ENCODE measurements at places on chromosomes 7 and 10.

DNA sequence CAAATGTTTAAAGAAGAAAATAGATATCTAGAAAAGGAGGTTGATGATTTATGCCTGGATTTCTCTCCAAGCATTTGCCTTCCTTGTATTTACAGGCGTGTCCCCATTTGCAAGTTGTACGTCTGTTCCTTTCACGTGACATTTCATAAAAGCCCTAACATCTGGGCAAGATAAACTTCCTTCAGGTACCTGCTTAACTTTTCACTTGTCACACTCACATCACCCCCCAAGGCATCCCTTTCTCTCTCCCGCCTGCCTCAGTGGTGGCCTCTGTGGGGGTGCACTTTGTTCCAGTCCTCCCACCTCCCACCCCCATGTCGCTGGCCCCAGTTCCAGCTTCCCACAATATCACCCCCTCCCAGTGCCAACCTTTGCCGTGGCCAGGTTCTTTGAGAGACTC is 6.7 kb downstream of the TWIST1 start:
- DNase-seq = no peak

GRCh38 chr10:93266858-93267257 is 193.2 kb downstream of the CYP26A1 start:
- no peak for DNase-seq

- DNase-seq = no peak
These were observed 619 bp downstream of the EXOC4 start for GRCh38 chr7:133253519-133253875.

- no peak for DNase-seq
These were observed 65.7 kb downstream of the AP3M1 start for GRCh38 chr10:74084955-74085354.

- no peak for DNase-seq
These were observed 32.5 kb upstream of the ADAM12 start for GRCh38 chr10:126420567-126421300.

- no peak for DNase-seq
These were observed 69.9 kb downstream of the TMEM106B start for GRCh38 chr7:12281038-12281437.

- DNase-seq = no peak
These were observed 34.8 kb downstream of the SGCE start for GRCh38 chr7:94621120-94621519.

DNA sequence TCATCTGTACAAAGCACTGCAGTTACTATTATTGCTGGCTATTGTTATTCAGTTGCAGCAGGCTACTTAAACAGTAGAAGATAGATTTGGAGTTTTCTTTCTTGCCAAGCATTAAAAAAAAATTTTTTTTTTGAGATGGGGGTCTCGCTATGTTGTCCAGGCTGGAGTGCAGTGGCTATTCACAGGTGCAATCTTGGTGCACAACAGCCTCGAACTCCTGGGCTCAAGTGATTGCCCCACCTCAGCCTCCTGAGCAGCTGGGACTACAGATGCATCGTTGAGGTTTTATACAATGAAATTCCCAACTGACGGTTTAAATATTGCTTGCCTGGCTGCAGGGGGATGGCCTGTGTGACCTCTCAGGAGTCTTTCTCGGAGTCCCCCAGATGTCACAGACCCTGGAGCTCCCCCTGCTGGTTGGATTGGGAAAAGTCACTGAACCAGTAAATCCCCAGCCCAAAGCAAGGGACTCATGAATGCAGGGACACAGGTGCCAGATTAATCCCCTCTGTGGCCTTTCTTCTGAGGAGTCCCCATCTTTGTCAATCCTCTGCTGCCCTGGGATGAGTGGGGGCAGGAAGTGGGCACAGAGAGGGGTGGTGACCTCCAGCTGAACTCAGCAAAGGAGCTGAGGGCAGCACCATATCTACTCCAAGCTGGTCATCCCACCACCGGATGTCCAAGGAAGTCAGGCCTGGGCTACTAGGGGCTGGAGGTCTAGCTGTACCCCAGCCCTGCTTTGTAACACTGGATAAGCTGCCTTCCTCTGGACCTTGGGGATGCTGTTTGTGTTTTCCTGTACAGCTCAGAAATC is 149.6 kb downstream of the C10orf105 start:
- DNase-seq = peak; percentile 79

GRCh38 chr10:28807760-28808613 is 130.7 kb downstream of the BAMBI start:
- DNase-seq = no peak

DNA sequence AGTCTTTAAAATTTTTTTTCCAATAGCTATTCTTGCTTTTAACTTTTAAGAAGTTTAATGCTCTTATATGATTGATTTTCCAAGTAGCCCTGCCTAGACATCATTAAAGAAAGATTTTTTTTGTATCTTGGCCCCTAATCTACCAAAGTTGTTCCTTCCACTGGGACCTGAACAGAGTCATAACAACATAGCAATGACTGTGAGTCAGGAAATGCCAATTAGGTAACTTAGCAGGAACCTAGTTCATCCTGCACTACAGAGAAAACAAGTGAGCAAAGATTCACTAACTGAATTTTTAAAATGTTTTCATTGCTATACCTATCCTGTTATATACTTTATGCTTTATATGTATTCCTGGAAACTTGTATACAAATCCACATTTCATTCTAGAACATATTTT is 284.7 kb downstream of the BICC1 start:
- no peak for DNase-seq

DNA sequence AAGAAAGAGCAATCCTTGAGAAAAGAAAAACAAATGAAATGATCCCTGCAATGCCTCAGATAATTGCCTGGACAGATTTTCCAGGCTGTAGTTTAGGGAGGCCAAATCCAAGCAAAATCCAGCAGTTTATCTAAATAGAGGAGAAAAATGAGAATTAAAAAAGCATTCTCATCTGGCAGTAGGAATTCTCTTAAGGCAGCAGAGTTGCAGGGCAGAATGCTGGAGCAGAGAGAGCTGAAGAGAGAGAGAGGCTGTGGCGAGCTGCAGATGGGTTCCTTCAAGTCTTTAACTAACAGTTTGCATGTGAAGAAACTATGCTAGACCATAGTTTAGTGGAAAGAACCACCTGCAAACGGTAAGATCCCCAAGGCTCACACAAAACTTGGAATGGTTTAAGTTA is 6.0 kb upstream of the LIPA start:
- no peak for DNase-seq

- no peak for DNase-seq
These were observed 886 bp downstream of the NSUN6 start for GRCh38 chr10:18650404-18650997.

- DNase-seq = no peak
These were observed 48.5 kb upstream of the OSBPL3 start for GRCh38 chr7:25028370-25029021.

DNA sequence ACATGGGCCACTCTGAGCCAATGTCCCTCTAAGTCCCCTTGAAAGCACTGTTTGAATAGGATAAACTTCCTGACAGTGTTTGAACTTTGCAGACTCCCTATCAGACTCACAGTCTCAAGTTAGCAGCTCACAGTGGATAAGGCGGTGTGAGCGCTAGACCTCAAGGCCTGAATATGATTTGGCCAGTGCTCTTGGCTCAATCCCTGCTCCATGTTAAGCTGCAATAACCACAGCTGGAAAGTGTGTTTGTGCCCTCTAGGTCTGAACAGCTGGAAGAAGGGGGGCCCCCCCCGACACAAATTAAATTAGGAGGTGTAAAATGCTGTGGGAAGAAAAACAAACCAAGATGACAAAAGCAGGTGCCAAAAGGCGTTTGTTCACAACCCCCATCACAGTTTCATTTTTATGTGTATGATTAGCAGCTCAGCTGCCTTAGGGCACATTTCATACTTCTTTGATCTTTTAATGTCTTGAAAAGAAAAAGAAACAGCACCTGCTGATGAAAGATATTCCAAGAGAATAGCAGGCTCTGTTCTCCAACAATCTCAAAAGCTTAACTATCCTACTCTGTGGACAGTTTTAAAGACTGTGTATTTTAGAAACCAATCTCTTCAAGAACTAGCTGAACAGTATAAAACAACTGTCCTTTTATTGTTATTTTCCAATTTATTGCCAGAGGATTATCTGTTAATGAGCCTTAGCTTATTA is 167.6 kb downstream of the SNX13 start:
- no peak for DNase-seq

DNA sequence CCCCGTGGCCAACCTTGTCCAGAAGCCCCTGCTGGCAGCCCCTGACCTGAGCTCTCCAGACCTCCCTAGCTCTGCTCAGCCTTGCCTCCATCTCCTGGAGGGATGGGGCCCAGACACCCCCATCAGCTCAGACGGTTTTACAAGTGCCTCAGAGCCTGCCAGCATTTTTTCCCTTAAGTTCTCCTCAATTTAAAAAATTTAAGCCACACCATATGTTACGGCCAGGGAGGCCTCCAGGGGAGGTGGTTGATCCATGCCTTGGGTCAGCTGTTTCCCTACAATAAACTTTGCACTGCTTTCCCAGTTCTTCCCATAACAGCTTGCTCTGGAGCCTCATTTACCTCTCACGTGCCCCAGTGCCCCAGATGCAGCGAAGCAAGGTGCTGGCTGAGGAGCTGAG is 143.5 kb downstream of the RGS10 start:
- DNase-seq = no peak

DNA sequence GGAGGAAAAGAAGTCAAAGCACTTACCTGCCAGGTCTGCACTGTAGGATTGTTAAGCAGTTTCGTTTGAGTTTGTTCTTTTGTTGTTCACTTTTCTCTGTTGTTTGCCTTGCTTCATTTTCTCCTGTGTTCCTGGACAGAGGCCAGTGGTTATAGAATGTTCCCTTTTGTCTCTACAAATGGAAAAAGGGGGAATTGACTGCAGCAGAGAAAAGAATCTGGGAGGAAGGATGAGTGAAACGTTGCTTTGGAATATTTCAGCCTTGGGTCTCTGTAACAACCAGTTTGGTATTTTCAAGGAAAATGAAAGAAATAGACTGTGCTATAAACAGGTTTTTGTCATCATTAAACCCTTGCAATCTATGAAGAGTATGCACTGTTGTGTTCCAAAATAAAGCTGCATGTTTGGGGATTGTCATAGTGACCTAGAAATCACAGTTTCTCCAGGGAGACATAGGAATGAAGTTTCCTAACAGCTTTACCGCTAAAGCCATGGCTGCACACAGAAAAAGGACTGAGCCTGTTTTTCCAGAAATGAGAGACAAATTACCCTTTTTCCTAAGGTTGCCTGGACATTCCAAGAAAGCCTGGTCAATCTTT is 60.8 kb upstream of the HABP2 start:
- DNase-seq = no peak

- no peak for DNase-seq
These were observed 860 bp downstream of the RPP30 start for GRCh38 chr10:90872648-90873020.

GRCh38 chr7:102261451-102261850 is 25.2 kb upstream of the SH2B2 start:
- no peak for DNase-seq

GRCh38 chr10:27701938-27702537 is 43.6 kb downstream of the MKX start:
- no peak for DNase-seq

- no peak for DNase-seq
These were observed 468.8 kb upstream of the AUTS2 start for GRCh38 chr7:69129524-69129923.

Data from activated T-cell treated with anti-CD3 and anti-CD28 coated beads for 1 hour (primary cell).